ENCODE measurements at places on chromosomes 16 and 17.

GRCh38 chr16:1342526-1343427 lies 8.9 kb downstream of the TSR3 start:
- DNase-seq = peak; percentile 62

DNA sequence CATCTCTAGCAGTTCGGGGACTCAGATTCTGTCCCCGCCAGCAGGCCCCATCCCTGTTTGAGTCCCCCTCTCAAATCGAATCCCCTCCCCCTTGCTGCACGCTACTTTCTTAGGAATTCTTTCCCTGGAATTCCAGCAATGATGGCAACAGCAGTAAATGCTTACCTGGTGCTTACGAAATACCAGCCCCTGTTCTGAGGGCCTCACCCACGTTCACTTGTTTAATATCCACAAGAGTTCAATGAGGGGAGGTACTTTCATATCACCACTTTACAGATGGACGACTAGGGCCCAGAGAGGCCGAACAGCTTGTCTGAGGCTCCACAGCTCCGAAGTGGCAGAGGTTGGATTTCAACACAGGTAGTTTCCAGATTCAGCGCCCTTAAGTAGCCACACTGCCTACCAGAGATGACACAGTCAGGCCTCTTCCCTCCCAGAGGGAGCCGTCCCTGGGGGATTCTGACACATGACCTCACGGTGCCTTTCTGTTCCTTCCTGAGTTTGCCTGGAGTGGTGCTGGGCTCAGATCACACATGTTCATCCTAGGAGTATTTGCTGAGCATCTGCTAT lies 120.7 kb upstream of the GSE1 start:
- no peak for DNase-seq

- no peak for DNase-seq
Observed at GRCh38 chr17:79089720-79090442, 15.3 kb downstream of the ENGASE start.

- DNase-seq = no peak
Observed at GRCh38 chr17:52947418-52947817, 788.9 kb upstream of the CA10 start.

- peak; percentile 20 for DNase-seq
Observed at GRCh38 chr17:55845385-55845784, 94.5 kb downstream of the PCTP start.
